Stimulated activated CD4-positive, alpha-beta T cell treated with anti-CD3 and anti-CD28 coated beads, TNF-alpha, amount 100 ng/mL, for 1 hour (primary cell): ENCODE measurements at places on chromosomes 4 and X.

- no peak for DNase-seq
Observed at GRCh38 chrX:25442499-25442898, 426.7 kb upstream of the ARX start.

GRCh38 chrX:149370097-149370496 lies 135.0 kb downstream of the IDS start:
- no peak for DNase-seq

- DNase-seq, result no peak
Observed at GRCh38 chrX:9866633-9867032, 80.4 kb downstream of the SHROOM2 start.

DNA sequence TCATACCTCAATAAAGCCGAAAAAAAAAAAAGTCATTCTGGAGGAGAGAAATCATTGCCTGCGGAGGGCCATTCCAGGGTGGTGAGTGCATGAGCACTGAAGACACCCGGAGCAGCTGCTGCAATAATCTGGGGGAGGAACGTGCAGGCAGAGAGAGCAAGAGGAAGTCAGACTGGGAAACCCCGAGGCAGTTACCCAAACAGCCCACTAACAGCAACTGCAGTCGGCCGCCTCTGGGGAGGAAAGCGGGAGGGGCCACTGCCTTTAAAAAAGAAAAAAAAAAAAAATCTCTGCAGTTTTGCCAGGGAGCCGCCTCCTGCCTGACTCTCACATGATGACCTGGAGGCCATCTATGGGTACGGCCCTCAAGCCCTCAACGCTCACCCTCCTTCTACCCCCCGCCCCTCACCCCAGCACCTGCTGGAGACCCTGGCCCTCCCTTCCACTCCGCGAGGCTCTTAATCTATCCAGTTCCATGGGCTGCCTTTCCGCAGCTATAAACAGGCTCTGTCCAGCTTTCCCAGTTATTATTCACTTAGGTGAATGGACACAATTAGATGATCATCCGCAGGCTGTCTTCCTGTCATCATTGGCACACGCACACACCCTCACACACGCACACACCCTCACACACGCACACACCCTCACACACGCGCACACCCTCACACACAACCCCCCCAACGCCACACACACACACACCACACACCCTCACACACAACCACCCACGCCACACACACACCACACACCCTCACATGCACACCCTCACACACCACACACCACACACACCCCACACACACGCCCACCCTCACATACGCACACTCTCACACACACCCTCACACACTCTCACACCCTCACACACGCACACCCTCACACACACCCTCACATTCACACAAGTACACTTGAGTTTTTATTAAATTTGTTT lies 3.4 kb upstream of the AVPR2 start:
- peak; percentile 19 for DNase-seq

GRCh38 chrX:108036298-108036973 lies 8.4 kb upstream of the VSIG1 start:
- DNase-seq, result no peak

- no peak for DNase-seq
Observed at GRCh38 chr4:8227201-8227770, 28.2 kb downstream of the SH3TC1 start.

- no peak for DNase-seq
Observed at GRCh38 chr4:133148690-133149363, at the start of gene PCDH10. PCDH10 (plus strand) TSS chr4:133149294; CDS start chr4:133150141, 847 bp downstream.

GRCh38 chr4:13920901-13921300 lies 293.4 kb upstream of the BOD1L1 start:
- DNase-seq, result no peak

GRCh38 chr4:128060121-128060698 lies 902 bp upstream of the LARP1B start:
- no peak for DNase-seq

GRCh38 chr4:48787056-48787455 lies 7.0 kb upstream of the FRYL start:
- DNase-seq, result no peak

GRCh38 chr4:111018216-111018615 lies 395.3 kb upstream of the PITX2 start:
- DNase-seq, result no peak
